Naive thymus-derived CD4-positive, alpha-beta T cell (primary cell): ENCODE measurements at places on chromosomes 1 and 21. TPM values are rescaled to one million over a fixed set of nuclear protein-coding genes. Genes with fewer than 3 reads are reported as not detected.

DNA sequence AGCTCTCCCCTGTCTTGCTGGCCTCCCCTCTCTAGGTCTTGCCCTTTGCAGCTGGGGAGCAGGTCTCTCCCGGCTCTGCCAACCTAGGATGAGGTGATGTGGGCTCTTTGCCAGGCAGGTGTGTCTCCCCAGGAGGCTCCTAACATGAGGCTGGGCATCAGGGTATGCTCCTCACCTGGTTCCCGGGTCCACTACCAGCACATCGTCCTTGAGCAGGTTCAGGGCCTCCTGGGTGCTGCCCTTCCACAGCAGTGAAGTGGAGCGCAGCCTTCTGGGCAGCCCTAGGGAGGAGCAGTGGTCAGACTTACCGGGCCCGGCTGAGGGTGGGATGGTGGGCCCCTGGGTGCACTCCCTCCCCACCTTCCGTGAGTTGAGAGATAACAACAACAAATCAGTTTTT, 17.5 kb downstream of the LACTBL1 start:
- no peaks in the 10 kb centered on the region for H3K27me3 ChIP-seq
- no peak overlapping the region for H3K27ac ChIP-seq
- no peaks in the 10 kb centered on the region for H3K36me3 ChIP-seq
- no peak overlapping the region for H3K4me3 ChIP-seq

MYOG gene
- total RNA-seq, result not detected

DNA sequence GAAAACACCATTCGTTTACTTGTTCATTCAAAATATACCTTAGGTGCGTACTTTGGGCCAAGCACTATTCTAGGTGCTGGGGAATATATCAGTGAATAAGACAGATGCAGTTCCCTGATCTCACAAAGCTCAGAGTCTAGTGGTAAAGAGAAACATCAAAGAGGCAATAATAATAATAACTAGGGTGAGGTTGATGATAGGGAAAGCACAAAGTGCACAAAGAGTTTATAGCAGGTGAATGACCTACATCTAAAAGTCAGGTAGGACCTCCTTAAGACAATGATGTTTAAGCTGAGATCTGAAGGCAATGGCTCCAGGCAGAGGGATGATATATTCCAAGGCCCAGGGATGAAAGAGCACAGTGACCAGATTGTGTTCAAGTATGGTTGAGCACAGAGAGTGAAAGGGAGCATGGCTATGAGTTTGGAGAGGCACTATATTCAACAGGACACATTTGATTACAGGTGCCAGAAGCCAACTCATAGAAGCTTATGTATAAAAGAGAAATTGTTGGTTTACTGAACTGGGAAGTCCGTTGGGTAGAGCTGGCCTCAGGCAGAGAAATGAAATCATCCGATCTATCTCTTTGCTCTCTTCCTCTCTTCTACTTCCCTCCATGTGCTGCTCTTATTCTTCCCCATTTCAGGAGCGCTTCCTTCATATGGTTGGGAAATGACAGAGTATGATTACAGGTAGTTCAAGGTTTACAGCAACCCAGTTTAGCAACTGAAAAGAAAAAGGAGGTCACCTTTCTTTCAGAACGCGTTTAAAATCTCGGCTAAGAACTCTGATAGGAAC, 23.0 kb upstream of the CCT8 start:
- no peak overlapping the region for H3K4me3 ChIP-seq
- no peak overlapping the region for H3K27ac ChIP-seq
- no peaks in the 10 kb centered on the region for H3K27me3 ChIP-seq
- no peaks in the 10 kb centered on the region for H3K36me3 ChIP-seq
- H3K4me1 ChIP-seq, result no peaks in the 10 kb centered on the region
- no peak for DNase-seq

DNA sequence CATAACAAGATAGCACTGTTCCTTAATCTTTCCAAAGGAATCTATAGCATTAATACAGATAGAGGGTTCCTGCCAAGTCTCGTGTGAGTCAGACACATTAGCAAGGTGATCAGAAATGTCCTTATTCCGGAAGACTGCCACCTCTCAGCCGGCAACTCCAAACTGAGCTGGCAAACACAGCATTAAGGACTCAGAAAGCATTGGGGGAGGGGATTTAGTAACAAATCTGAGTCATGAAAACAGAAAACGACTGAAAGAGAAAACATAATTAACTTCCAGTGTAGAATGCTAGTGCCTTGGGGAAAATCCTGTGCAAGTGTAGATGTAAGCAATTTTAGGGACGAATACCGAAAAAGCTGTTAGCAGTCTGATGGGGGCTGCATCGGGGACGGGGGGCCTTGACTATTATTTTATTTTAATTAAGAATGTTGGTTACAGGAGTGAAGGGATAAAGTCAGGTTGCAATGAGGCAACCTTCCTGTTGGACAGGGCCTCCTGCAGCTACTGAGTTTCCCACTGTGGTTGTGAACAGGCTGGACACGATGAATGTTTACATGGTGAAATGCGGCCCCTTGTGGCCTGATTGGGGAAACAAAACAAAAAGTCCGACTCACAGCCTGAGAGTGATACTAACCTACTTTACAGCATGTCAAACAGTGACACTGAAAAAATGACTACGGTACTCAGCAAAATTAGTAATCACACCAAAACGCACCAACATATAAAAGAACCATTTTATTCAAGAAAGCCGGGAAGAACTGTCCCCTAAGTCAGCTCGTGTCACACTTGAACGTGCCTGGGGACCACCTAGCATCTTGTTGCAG, 20.7 kb downstream of the MIS18A start:
- no peaks in the 10 kb centered on the region for H3K27me3 ChIP-seq
- DNase-seq, result peak; percentile 5
- H3K27ac ChIP-seq, result no peak overlapping the region
- no peaks in the 10 kb centered on the region for H3K36me3 ChIP-seq
- no peaks in the 10 kb centered on the region for H3K4me1 ChIP-seq
